ENCODE measurements at places on chromosomes 4 and X.

DNA sequence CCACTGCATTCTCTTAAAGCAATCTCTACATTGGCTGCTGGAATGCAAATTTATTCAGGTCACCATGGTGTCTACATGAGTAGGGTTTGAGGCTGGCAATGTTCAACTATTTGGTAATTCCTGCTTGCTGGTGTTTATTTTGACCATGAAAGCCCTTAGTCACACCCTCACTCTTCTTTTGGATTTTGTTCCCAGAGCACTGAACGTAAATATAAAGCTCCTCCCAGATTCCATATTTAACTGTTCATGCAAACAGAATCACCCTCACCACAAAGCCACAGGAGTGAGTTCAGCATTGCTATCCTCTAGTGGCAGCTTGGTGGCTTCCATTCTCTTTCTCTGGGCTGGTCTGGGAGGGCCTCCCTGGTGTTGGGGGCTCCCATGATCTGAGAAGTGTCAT is 82.8 kb downstream of the LNX1 start:
- DNase-seq = no peak

- DNase-seq = no peak
These were observed 136.7 kb upstream of the C1QTNF7 start for GRCh38 chr4:15291122-15291521.

DNA sequence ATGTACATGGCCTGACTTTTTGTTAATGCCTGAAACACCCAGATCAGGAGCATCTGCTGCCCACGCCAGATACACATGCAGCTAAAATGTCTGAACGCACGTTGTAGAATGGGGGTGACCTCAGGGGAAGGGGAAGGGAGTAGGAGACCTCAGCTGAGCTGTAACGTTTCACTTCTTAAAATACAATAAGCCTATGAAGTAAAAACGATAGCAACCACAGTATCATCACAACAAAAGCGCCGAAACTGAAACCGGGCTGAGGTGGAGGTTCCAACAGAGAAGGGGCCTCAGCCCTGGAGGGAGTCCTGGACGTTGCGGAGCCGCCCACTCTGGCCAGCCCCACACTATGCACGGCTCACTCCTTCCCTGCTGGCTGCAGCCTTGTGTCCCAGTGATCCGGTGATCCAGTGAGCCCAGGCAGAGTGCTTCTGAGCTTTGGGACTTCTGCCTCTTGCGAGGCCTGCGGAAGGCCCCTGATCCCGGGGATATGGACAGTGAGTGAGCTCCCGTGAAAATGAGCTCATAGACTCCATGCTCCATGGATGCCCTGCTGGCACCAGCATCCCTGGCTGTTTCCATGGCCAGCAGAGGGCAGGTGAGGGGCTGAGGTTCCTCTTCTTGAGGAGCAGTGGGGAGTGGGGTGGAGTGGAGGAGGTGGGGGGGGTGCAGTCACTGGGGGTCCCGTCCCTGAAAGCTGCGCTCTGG is 52.0 kb downstream of the HMX1 start:
- no peak for DNase-seq

DNA sequence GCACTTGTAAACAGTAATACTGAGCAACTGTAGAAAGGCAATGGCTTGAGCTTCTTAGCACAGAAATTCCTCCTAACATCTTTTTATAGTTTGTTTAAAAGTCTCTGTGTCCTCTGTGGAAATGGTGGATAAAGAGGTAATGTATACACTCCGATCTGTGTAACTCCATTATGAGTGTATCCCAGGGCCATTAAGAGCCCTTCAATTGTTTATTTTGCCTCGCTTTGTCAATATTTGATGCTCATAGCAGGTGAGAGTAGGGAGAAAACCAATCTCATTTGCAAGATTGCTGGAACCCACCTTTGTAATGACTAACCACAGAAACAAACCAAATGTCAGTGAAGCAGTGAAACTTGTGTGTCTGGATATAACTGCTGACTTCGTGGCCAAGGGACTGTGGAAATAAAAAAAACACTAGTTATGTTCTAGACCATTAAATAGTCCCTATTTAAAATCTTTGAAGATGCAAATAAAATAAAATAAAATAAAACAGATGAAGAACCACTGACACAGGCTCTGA is 598.2 kb upstream of the BOD1L1 start:
- no peak for DNase-seq

GRCh38 chr4:73692254-73692653 is 48.1 kb upstream of the CXCL8 start:
- no peak for DNase-seq

GRCh38 chrX:106670631-106671030 is 55.9 kb upstream of the RNF128 start:
- DNase-seq = no peak

Measured in activated CD4-positive, alpha-beta T cell treated with anti-CD3 and anti-CD28 coated beads for 4 hours (primary cell).